ENCODE measurements at places on chromosomes 5 and 9.

GRCh38 chr9:91150998-91151717, 210.6 kb downstream of the AUH start:
- peak; percentile 86 for DNase-seq

GRCh38 chr5:133742431-133742988, 130.2 kb upstream of the FSTL4 start:
- DNase-seq, result no peak

DNA sequence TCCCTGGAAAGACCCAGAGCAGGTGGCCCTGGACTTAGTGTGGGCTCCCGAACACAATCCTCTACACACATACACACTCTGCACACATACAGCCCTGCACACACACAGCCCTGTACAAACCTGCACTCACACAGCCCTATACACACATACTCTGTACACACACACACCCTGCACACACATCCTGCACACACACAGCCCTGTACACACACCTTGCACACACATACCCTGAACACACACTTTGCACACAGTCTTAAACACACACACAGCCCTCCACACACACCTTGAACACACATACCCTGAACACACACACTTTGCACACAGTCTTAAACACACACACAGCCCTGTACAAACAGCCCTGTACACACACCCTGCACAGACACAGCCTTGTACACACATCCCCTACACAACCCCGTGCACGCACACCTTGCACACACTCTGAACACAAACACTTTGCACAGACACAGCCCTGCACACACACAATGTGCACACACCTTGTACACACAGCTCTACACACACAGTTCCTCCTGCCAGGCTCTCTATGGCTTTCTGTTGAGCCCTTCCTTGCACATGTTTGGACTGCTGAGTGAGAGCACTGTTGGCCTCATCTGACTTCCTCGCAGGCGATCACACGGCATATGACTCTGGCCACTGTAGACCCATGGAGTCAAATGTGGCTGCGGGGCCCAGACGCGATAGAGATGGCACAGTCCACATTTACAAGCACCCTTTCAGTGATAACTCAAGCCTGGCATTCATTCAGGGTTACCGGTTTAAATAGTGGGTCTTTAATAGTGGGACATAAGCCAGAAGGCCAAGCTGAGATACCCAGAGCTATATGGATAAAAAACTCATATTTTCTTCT, 245.7 kb upstream of the IRX1 start:
- no peak for DNase-seq

DNA sequence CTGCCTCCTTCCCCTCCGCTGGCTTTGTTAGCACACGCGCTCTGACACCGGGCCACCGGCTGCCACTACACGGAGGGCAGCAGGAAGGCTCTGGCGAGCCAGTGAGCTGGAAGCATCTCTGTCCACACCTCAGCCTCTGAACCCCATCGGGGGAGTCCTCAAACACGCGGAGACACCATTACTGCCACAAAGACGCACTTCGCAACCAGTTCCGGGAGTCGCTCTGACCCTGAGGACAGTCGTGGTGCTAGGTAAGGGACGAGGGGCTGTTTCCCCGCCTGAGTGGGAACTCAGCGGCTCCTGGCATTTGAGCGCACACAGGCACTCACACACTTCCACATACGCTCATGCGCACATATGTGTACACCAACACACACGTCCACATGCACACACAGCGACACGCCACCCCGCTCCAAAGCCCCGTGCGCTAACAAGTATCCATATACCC, 160.0 kb downstream of the C9orf152 start:
- no peak for DNase-seq

GRCh38 chr9:107647611-107648010, 158.0 kb upstream of the KLF4 start:
- no peak for DNase-seq

DNA sequence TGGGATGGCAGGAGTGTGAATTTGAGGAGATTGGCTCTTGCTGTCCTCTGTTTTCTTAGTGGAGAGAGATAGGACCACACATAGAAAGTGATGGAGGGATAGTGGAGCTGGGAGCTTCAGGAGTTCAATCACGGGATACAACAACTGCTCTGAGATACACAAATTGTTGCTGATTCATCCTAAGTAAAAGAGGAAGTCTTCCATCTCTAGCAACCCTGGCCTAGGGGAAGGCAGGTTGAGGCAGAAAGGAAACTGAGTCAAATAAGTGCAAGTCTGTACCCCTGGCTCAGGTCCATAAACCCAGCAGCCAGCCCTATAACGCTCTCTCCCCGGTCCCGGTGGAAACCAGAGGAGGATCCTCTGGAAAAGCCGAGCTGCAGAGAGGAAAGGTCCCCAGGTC, 97.7 kb downstream of the ADCY2 start:
- no peak for DNase-seq

GRCh38 chr9:19085295-19085694, 17.4 kb downstream of the HAUS6 start:
- DNase-seq, result peak; percentile 25

DNA sequence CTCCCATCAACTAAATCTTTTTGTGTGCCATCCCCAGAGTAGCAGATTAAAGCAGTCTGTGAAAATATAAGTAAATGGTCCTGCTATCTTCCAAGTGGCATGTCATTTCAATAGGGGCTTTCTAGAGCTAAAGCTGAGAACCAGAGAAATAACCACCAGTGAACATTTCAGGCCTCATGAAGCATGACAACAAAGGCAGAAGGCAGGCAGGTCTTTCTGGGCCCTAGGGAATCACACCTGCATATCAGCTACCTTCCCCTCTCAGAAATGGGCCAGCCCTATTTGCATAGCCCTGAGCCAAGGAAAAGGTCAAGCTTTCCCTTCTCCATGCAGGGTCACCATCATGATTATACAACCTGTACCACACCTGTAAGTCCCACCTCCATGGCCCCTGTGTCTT, 205.3 kb downstream of the DEPDC1B start:
- DNase-seq, result no peak

GRCh38 chr9:92962303-92962649, 15.0 kb downstream of the FGD3 start:
- no peak for DNase-seq

GRCh38 chr9:74413876-74414275, 83.3 kb upstream of the RORB start:
- DNase-seq, result no peak

DNA sequence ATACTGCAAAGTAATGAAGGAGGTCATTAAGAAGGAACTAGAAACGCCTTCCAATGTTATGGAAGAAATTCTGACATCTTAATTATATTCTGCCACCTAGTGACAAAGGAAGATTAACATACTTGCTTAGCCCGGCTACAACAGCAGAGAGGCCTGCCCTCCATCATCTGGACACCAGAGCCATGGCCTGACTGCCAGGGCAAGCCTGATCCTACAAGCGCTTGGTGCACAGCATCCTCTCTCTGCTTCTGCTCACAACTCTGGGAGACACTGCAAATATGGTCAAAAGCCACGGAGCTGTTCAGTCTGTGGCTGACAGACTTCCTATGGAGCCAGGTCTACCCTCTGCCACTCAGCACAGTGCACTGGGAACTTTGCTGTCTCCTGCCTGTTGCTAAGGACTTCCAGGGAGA, 87.3 kb upstream of the SLC44A1 start:
- DNase-seq, result peak; percentile 67

GRCh38 chr9:87834357-87834756, 48.3 kb upstream of the SPATA31E1 start:
- DNase-seq, result no peak

All from MCF 10A (cell line).